ENCODE measurements at places on chromosomes 13 and 19.

DNA sequence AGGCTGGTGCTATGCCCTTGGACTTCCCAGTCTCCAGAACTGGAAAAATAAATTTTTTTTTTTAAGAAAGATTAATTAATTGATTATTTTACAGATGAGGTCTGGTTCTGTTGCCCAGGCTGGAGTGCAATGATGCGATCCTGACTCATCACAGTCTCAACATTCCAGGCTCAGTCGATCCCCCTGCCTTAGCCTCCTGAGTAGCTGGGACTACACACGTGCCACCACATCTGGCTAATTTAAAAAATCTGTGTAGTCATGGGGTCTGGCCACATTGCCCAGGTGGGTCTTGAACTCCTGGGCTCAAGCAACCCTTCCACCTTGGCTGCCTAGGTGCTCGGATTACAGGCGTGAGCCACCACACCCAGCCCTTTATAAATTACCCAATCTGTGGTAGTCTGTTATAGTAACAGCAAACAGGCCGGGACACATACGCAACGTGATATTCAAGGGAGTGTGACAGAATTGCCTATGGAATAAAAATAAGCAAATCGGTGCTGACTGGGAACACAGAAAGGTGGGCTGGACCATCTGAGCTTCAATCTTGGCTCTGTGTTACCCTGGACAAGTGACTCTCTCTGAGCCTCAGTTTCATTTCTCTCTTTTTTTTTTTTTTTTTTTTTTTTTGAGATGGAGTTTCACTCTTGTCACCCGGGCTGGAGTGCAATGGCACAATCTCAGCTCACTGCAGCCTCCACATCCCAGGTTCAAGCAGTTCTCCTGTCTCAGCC lies 42.8 kb downstream of the PIN1 start:
- DNase-seq, result no peak

DNA sequence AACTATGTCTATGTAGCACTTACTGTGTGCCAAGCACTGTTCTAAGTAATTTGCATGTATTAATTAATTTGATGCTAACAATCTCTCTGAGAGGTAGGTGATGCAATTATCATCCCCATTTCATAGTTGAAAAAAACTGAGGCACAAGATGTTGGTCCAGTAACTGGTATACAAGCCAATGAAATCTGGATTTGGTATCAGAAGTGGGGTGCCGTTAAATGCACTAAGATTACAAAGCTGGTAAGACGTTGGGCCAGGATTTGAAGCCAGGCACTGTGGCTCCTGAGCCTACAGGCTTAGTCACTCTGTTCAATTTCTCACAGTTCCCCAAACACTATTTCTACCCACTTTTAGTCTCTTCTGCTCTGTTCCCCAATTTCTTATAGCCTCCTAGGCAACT lies 70.4 kb upstream of the CACNA1A start:
- DNase-seq, result no peak

- DNase-seq, result no peak
Measured at GRCh38 chr13:46165485-46166223, 16.3 kb downstream of the LCP1 start.

DNA sequence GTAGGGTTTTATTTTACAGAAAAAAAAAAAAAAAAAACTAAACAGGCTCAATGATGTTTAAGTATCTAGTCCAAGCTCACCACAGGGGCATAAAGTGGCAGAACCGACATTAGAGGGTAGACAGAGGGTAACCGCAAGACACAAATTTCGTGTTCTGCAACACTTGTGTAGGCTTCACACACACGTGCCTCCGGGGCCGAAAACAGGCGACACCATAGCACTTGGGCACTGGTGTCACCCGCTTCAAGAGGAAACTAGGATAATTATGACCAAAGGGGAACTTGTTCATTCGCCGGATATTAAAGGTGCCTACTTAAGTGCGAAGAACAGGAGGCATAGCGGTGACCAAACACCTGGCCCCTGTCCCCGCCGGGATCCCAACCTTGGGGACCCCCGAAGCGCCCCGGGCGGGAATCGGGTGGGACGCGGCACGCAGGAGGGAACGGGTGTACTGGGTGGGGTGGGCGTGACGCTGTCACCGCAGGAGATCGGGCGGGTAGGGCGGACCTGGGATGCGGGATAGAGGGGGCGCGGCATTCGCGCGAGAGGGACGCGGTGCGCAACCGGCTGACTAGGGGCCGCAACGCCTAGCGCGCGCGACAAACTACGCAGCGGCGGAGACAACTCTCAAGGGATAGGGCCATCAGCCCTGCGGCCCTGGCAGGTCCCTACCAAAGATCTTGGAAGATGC lies 558 bp downstream of the MZT1 start:
- DNase-seq, result peak; percentile 75

DNA sequence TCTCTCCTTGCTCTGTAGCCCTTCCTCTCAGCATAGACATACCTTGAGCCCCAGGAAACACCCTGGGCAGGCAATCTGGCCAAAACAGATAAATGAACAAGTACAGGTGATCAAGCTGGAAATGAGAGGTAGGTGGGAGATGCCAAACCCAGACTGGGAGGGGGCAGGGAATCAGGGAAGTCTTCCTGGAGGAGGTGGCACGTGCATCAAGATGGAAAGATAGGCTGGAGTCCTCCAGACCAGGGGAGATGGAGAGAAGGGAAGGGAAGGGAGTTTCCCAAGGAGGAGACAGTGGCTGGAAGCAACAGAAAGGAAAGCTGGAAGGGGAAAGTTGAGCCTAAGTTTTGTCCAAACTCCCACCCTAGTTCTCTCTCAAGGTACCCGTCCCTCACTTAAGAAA lies 1.7 kb upstream of the MUC16 start:
- DNase-seq, result no peak

DNA sequence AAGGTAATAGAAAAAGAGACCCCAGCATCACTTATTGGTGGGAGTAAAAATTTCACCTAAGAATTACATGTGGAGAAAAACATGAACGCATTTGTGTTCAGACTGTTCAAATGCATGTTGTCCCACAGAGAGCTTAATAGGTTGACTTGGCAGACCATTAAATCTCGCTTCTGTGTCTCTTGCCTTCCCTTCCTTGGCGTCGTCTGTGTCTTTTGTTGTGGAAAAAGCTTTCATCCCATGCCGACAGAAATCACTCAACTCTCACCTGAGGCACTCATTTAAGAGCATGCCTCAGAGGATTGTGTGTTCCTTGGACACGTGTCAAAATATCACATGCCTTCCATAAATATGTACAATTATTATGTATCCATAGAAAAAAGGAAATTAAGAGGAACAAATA lies 24.4 kb upstream of the CACNA1A start:
- peak; percentile 31 for DNase-seq

- no peak for DNase-seq
Measured at GRCh38 chr13:25847145-25847544, 204.7 kb downstream of the SHISA2 start.

DNA sequence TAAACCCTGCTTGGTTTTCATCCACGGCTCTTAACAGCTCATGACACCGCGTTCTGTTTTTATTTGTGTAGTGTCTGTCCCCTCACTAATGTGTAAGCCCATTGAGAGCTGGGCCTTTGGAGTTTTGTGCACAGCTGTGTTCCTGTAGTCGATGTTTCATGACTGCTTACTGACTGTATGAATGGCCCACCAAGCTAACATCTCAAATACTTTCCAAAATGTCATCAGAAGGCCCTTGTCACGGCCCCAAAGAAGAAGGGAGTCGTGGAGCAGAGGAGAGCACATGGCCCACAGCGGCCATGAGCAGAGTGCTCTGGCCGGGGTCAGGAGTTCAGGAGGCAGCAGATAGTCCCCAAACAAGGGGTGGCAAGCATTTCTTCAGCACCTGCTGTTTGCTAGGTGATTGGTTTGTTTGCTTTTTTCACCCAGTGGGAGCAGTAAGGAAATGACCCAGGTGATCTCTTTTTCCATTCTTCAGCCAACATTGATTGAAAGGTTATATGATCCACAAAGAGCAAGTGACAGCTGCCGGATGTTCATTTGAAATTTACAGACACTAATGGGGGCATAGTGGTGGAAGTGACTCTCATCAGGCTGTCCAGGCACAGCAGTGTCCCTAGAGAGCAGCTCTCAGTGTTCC lies 315.2 kb downstream of the ATP8A2 start:
- DNase-seq, result no peak

GRCh38 chr13:23966221-23966690 lies 69.0 kb upstream of the C1QTNF9B start:
- DNase-seq, result no peak

DNA sequence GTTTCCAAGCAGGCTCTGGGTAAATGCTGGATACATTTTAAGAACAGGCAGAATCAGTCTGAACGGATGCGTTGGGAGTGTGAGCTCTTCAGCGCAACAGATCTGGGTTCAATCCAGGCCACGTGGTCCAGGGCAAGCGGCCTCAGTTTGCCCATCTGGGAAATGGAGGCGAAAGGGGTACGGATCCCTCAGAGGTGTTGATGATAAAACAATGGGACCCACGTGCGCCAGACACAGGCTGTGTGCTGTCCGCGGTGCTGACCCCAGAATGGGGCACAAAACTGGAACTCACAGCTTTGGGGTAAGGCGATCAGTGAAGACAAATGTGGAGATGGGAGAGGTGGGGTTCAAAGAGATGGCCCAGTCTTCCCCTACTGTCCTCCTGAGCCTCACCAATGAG lies 13.1 kb upstream of the PDE4C start:
- DNase-seq, result peak; percentile 74

- DNase-seq, result no peak
Measured at GRCh38 chr13:100230769-100231149, 141.9 kb downstream of the PCCA start.

- no peak for DNase-seq
Measured at GRCh38 chr13:21616880-21617279, 12.9 kb upstream of the MICU2 start.

- DNase-seq, result no peak
Measured at GRCh38 chr13:100298691-100299090, 209.8 kb downstream of the PCCA start.

GRCh38 chr13:58024103-58024502 lies 392.6 kb downstream of the PCDH17 start:
- no peak for DNase-seq

DNA sequence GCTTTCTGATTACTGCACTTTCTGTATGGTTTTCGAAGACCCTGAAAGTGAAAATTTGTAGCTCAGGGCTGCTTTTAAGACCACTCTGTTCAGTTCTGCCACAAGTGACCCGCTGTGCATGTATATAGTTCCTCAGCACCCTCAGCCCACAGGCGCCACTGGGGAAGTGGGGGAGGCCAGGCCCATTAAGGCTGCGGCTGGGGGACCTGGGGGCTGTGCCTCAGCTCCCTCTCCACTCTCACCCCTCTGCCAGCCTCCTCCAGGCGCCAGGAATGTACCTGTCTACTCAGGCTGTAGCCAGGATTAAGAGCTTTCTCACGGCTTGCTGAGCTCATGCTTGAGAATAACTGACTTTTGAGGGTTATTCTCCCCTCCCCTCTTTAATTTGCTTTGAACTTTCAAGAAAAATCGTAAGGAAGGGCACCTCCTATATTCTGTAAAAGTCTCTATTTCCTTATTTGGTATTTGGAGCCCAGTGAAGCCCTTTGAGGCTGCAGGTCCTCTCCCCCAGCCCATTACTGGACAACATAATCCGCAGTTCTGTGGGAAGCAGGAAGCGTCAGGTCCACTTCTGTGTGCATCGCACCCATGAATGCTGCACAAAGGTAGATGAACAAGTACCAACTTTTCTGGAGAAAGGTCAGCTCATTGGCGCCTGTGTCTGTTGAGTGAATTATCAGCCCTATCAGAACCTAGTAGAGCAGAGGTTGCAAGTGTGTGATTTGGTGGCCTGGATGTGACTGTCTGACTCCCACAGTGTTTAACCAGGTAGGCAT lies 29.6 kb downstream of the GJA3 start:
- DNase-seq, result no peak

DNA sequence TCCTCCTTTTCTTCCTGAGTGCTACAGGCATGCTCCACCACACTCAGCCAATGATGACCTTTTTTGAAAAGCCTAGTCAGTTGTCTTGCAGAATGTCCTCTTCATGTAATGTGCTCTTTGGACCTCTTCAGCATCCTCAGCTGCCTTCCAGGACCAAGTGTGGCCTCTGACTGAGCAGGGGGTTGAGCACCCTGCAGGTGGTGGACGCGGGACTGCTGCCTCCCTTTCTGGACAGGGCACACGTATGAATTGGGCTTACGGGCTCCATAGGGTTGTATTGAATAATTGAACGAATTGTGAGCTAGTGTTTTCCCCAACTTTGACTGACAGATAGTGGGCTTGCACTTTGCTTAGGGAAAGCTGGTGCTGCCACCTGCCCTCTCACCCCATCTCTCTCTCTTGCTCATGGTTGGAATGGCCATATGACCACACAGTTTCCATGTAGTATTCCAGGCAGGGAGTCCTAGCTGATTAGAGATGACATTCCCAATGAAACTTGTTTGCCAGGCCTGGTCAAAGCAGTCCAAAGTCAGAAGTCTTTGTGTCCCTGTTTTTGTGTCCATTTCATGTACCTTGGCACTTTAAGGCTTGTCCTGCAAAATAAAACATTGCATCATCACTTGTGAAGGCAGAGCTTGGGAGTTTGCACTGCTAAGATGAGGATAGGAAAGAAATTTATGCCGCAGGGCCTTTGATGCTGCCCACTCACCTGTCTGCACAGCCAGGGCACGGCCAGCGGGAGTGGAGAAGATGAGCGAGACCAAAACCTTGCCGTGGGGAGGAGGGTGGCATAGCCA lies 76.3 kb upstream of the NPAS1 start:
- no peak for DNase-seq

GRCh38 chr19:55675661-55676354 lies 782 bp downstream of the EPN1 start:
- no peak for DNase-seq

- no peak for DNase-seq
Measured at GRCh38 chr13:98575009-98575903, 1.7 kb downstream of the STK24 start.

- DNase-seq, result no peak
Measured at GRCh38 chr13:52869621-52870020, 21.2 kb upstream of the PCDH8 start.

GRCh38 chr19:1279782-1280341 lies 4.5 kb downstream of the FAM174C start:
- DNase-seq, result peak; percentile 86

DNA sequence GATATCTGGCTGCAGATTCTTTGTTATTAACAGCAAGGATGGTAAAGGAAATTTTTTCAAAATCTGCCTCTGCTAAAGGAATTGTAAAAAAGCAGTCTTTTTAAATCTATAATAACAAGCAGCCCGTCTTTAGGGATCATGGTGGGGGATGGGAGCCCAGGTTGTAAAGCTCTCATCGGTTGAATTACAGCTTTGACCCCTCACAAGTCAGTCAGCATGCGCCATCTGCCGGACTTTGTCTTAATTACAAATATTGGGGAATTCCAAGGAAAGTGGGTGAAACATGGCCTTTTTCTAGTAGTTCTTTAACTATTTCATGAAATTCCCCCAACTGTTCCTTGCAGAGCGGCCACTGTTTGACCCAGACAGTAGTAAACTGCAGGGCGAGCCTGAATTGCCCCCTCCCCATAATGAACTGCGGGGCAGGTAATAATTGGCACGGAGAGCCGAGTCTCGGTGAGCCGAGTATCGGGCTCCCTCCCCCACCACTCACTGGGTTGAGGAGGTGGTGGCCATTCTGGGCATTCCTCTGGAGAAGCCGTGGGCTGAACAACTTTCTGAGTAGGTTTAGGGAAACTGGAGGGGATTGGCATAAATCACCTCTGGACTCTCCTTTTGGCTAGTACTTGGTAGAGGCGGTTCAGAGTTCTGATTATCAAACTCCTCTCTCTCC lies 11.6 kb downstream of the ZNF578 start:
- DNase-seq, result peak; percentile 94

GRCh38 chr19:51027873-51028272 lies 1.5 kb upstream of the KLK11 start:
- DNase-seq, result no peak

Measured in GM23338 (cell line).